GM04503 (cell line): ENCODE measurements at places on chromosomes 2 and 18.

- DNase-seq: no peak
Measured at GRCh38 chr2:105873281-105873680, 128.6 kb downstream of the NCK2 start.

DNA sequence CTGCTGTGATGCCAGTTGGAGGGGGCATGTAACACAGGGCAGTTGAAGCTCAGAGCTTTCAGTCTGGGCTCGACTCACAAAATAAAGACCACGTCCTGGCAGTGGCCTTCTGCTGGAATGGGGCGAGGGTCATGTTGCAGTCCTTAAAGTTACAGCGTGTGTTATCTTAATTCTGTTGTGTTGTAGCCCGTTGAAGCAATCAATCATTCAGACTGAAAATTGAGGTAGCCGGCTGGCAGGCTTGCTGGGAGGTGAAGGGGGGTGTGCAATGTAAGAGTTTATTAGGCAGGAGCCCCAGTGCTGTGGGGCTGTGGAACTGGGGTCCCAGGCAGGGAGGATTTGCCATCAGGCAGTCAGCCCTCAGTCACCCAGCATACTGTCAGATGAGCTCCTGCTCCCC is 136.9 kb upstream of the EPAS1 start:
- no peak for DNase-seq

DNA sequence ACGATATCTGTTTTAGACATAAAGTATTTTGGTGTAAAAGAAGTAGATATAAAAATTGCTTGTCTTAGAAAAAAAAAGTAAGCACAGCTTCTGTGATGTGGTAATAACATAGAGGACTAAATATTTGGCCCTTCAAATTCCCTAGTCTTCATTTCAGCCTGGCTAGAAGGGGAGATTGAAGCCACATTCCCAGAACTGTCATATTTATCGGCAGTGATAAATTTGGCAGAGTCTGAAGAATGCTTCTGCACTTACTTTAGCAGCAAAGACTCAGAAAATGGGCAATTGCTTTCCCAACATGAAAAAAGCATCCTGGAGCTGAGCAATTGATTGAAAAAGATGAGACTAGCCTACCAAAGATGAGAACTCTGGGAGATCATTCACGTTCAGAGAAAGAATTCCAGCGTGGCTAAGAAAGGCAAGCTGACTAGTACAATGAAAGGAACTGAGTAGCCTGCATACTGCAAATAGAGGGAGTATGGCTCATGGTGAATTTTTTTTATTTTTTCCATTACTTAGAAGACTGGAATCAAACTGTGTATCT is 278.7 kb upstream of the KLHL29 start:
- DNase-seq: no peak

DNA sequence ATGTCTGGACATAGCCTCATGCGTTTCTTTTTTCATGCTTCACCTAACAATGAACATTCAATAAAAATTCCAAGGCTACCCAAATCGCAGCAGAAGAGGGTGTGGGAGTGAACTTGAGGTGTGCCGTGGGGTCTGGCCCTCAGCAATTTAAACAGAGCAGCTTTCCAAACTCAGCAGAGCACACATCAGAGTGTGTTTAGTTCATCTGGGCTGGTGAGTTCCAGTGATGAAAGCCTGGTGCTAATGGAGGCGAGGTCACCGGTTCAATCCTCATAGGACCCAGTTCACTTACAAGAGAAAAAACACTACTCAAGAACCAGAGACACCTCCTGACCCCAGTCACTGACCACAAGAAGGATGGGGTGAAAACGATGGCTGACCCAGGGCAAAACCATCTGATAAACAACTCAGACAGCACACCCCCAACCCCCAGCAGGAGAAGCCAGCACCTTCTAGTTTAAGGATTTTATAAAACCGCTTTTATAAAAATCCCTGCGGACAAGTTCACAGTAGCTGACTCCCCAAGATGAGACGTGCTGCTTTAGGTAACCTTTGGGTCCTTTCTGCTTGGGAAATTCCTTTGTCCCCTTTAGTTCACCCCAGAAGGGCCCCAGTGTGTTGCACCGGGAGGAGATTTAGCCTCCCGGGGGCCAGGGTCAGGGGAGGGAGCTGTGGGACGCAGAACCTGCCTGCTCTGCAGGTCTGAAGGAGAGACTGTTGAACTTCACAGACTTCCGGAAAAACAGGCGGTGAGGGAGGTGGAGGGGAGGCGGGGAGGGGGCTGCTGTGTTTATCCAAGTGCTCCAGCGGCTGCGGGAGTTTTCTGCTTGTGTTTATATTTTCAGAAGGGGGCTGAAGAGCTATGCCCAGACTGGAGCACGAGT is 152.7 kb upstream of the SOX11 start:
- no peak for DNase-seq

DNA sequence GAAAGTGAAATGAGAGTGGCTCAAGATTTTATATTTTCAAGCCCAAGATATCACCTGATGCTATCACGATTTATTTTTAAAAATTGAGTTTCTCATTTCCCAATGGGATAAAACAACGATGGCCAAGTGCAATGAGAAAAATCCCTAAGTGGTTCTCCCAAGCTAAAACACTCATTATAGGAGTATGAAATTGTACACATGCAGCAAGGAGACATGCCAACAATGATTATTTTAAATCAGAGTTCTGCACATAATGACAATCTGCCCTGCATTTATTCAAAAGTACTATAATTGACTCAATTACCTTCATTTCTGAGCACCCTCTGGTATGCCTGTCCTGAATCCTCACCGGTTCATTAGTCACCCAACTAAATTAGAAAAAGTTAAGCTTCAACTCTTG is 12.7 kb downstream of the CYTIP start:
- DNase-seq: no peak

- peak; percentile 70 for DNase-seq
Measured at GRCh38 chr2:46487667-46488335, 8.4 kb downstream of the TMEM247 start.

- DNase-seq: no peak
Measured at GRCh38 chr2:218282173-218282991, 9.9 kb downstream of the TMBIM1 start.

GRCh38 chr2:112698834-112699515 is 21.8 kb upstream of the NT5DC4 start:
- DNase-seq: no peak

- no peak for DNase-seq
Measured at GRCh38 chr2:28094739-28095138, 204.2 kb downstream of the BABAM2 start.

DNA sequence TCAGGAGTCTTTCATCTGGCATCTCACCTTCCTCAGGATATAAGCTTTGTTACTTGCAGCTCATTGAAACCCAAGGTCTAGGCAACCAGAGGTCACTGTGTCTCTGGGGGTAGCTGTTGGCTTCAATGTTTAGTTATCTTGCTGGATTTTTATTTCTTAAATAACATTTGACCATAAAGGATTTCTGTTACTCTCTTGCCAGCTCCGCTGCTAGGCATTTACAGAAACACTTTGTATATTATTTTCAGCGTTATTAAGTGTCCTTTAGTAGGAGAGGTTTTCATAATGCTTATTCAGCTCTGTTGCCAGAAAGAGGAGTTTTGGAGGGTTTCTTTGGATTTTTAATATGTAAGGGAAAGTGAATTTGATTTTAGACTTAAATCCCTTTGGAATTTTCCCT is 61.4 kb downstream of the QPCT start:
- DNase-seq: no peak

- no peak for DNase-seq
Measured at GRCh38 chr2:220240641-220241040, 613.2 kb downstream of the SLC4A3 start.

- no peak for DNase-seq
Measured at GRCh38 chr18:44579028-44579702, 101.5 kb upstream of the SETBP1 start.
